Stromal cell of bone marrow (primary cell): ENCODE measurements at places on chromosomes 3 and 15.
A peak's percentile ranks its signal among the peaks of the same experiment; 100 is the strongest.

GRCh38 chr3:36165509-36166290 lies 214.6 kb upstream of the STAC start:
- no peak for DNase-seq

- DNase-seq: no peak
Observed at GRCh38 chr3:18099611-18100010, 325.5 kb downstream of the SATB1 start.

DNA sequence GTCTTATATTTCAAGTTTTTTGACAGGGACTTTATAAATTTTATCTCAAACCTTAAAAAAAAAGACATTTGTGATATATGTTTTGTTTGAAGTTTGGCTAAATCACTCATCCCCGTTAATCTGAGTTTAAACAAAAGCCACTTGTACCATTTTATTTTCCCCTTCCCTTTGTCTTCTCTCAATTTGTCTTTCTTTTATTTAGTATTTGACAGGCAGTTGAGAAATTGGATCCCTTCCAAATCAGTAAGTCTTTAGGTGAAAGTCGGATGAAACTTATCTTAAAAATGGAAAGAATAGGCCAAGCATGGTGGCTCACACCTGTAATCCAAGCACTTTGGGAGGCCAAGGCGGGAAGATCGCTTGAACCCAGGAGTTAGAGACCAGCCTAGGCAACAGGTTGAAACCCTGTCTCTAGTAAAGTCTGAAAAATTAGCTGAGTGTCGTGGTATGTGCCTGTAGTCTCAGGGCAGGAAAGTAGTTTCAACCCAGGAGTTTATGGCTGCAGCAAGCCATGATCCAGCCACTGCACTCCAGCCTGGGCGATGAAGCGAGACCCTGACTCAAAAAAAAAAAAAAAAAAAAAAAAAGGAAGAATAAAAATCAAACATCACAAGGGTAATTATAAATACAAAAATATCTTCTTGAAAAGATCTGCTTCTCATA lies 394.6 kb upstream of the TPM1 start:
- no peak for DNase-seq

- DNase-seq: no peak
Observed at GRCh38 chr3:191982481-191982880, 521.5 kb downstream of the PYDC2 start.

DNA sequence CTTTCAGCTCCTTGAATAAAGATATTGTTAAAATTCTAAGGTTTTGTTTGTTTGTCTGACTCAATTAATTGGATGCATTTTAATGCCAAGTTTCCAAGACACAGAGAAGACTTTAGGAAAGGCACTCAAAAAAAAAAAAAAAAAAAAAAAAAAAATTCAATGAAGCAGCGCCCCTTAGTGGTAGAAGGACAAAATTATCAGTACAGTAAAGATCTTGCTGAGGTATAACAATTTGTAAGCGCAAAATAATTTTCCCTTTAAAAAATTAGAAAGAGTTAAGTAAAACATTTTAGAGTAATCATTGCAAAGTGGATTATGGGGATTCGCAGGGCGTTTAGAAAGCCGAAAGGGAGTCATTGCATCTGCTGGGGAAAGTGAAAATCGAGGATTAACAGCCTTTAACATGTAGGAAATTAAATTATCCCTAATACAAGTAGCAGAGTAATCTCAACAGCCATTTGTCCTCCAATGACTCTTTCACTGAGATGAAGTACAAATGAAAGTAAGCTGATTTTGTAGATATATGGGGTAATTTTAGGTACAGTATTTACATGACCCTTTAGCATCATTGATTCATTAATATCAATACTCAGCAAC lies 5.8 kb upstream of the DIS3L start:
- peak; percentile 22 for DNase-seq

DNA sequence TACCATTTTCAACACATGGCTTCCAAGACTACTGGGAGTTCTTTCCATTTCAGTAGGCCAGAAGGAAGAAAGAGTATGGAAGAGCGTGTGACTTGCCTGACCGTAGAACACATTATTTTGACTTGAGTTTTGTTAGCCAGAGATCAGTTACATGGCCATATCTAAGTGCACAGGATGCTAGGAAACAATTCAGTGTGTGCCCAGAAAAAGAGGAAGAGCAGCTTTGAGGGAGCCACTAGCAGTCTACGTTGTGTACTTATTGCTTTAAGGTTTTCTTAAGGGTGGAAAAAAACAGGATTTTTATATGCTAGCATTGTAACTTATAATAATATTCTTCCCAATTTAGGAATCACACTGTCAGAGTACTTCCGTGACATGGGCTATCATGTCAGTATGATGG lies 44.1 kb upstream of the GRAMD1C start:
- DNase-seq: no peak

DNA sequence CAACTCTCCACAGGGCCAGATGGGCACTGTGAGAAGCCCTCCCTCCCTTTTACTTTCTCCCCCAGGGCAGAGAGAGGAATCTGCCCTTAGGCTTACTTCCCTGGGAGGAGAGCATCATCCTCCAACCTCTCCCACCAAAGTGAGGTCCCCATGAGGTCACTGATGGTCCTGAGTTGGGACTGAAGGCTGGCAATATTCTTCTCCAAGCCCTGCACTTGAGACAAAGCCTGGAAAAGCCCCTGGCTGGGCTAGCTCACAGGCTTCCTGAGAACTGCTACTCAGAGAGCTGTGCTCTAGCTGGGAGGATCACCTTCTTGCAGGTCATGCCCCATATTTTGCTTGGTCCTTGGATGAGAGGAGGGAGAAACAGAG lies 110.0 kb upstream of the MEF2A start:
- DNase-seq: no peak

DNA sequence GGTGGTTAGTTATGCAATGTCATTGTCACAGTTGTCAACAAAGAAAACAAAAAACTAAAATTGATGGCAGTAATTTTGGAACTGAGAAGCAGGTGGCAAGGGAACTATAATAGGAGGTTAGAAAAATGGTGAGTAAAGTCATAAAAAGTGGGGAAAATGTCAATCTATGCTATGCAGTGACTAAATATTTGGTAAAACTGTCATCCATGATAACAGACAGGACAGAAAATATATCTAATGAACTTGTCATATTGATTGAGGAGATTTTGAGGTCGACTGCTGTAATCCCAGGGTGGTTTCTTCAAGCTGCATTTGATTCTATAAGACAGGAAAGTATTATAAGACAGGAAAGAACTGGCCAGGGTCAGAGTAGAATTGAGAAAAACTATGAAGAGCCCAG lies 998.4 kb downstream of the IGSF11 start:
- no peak for DNase-seq

DNA sequence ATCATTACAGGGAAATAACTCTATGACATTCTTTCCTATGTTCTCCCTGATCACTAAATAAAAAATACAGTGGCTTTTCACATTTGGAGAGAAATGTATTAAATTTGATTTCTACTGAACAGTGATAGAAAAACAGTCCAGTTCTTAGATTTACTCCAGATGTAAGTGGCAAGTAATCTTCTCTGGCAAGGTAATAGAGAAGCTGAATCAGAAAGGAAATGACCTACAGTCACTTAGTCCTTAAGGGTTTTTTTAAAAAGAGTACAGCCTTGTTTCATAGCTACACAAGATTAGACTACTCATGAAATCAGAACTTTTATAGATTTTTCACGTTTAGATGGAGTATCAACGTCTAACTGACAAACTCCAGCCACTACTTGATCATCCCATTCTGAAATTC lies 236.9 kb downstream of the CADPS start:
- DNase-seq: no peak

- no peak for DNase-seq
Observed at GRCh38 chr15:100311833-100312476, 29.8 kb downstream of the ADAMTS17 start.

- DNase-seq: no peak
Observed at GRCh38 chr3:123333401-123333800, 115.5 kb downstream of the ADCY5 start.

- DNase-seq: no peak
Observed at GRCh38 chr3:54123003-54123775, 837 bp downstream of the CACNA2D3 start.

- no peak for DNase-seq
Observed at GRCh38 chr3:102715030-102715697, 280.3 kb downstream of the ZPLD1 start.

GRCh38 chr3:54793171-54793570 lies 134.7 kb downstream of the LRTM1 start:
- DNase-seq: no peak

DNA sequence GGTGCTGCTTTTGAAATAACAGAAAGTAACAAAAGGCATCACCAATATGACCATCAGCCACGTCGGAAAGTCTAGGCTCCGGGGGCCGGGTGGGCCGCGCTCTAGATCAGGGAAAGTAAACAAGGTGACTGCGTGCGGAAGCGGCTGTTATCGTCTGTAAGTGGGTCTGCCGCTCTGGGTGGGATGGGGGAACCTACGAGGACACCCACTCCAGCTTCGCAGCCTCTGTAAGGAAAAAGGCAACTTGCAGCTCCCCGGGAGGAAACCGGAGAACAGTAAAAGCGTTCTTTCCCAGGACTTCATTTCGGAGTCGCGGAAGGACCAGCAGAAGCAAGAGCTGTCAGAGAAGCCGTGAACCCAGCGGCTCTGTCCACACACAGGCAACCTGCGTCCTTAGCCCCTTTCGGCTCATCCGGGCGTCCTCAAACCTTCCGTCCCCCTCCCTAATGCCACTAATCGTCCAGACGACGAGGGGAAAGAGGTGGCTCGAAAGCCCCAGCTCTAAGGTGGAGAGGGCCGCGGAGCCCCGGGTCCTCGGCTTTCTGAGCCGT lies 461 bp downstream of the XRN1 start:
- peak; percentile 16 for DNase-seq

- no peak for DNase-seq
Observed at GRCh38 chr3:129615751-129616281, 9.3 kb upstream of the PLXND1 start.

GRCh38 chr15:31147456-31147855 lies 45.9 kb upstream of the TRPM1 start:
- DNase-seq: no peak

DNA sequence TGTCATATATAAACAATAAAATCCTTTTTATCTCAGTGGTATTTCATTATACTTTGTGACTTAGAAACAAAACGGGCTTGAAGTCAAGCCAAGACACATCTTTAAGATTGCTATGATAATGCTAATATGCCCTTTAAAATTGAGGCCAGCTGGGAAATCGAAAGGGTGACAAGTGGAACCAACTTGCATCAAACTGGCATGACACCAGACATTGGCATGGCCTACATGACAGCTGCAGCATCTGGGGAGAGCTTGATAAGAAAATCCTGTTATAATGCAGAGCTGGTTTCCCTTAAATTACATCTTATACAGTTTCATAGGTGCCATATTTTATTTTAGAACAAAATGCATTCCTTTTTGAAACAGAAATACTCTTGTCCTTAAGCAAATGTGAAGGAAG lies 325.2 kb downstream of the ZBBX start:
- no peak for DNase-seq

DNA sequence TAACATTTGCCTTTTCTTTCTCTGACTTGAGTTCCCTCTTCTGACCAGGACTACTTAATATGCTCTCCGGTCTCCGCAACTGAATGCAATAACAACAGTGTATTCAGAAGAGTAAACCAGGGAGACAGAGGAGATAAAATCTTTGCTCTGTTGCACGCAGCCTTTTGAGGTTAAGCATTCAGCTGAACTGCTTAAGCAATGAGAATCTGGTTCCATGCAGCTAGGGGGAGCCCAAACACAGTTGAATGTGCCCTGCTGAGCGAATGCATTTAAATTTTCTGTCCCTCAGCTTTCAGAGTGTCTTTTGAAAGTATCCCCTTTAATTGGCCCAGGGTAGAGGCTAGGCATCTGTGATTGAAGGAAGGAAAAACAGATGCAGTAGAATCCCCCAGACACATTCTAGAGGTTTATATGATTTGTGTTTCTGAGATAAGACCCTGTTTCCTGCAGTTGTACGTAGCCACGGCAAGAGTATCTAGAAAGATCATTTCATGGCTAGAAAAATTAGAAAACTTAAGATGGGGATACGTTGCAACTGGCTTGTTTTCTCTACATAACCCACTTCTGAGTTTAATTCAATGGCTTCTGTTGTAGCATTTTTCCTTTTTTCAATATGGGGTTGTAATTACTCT lies 309.6 kb downstream of the TUSC7 start:
- DNase-seq: peak; percentile 56

DNA sequence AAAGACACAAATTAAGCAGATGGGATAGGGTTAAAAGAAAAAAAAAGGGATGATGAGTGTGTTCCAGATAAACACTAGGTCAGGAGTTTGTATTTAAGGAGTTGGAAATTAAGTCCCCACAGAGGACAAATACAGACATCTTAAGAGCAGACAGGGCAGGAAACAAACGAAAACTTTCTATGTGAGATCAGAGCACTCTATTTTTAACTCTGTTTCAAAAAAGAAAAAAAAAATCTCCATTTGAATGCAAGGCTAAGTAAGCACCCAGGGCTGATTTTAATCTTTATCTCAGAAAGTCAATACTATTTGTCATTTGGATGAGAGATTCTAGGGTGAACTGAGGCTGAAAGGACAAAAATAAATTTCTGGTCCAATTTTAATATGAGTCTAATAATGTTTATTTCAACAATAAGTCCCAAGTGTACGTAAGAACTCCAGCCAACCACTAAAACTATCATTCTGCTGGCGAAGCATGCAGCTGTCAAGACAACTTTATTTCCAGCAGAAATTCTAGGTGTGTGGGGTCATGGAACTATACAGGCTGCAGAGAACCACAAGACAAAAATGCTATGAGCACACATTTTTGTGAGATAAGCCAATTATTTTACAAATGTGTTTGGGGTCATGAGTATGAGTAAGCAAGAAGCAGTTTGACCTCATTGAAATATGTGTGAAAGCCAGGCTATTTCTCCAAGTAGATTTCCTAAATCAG lies 186.1 kb downstream of the FMN1 start:
- DNase-seq: no peak

- no peak for DNase-seq
Observed at GRCh38 chr3:4467522-4467867, 426 bp upstream of the SUMF1 start.

DNA sequence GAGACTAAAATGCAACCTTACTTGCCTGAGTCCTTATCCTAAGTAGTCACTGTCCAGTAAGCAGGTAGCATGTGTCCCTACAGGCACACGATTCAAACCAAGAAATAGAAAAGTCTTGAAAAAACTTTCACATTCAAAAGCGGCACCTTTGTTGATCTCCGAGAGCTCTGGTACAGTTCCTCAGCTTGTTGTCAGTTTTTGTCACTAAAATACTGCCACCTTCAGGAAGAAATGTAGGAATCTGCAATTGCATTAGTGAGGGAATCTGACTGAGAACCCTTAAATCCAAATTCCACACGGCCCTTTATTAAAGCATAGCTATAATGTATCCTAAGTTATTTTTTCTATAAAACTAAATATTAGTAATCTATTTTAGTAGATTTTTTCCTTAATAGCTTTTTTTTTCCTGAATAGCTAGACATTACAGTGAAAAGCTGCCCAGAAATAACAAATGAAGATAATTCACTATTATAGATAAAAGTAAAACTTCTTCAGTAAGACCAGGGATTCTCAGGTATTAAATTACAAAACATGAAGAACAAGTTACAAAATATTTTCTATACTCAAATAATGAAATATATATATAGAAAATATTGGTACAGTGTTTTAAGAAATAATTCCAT lies 44.0 kb downstream of the CCDC54 start:
- no peak for DNase-seq

- no peak for DNase-seq
Observed at GRCh38 chr15:48096355-48096786, 24.4 kb upstream of the SLC24A5 start.

GRCh38 chr3:46285931-46286619 lies 43.8 kb downstream of the CCR3 start:
- DNase-seq: no peak
